MV-4-11 (cell line): ENCODE measurements at places on chromosomes 11 and 22.
A peak's percentile ranks its signal among the peaks of the same experiment; 100 is the strongest.

DNA sequence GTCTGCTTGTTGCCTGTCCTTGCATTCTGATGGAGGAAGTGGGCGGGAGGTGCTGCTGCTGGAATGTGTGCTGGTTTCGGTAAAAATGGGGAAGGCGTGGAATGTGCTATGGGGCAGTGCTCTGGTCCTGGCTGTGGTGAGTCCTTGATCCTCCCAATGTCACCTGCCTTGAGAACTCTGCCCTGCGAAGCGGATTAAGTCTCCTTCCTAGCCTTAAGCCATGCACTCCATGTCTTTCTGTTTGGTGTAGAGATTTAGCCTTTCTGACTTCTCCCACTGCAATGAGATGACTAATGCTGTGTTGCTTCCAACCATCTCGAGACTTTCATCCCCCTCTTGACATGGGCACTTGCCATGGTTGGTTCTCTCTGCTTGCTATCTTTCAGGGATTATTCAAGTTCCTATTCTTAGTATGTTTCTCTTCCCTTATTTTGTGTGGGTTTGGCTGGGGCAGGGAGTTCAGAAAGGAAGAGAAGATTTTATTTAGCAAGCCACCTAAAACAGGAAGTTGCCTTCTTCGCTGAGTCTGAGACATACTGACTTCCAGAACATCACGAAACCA is 687.9 kb downstream of the NTM start:
- peak; percentile 99 for DNase-seq

GRCh38 chr11:69207165-69207889 is 51.6 kb downstream of the SMIM38 start:
- no peak for DNase-seq

- peak; percentile 80 for DNase-seq
Observed at GRCh38 chr11:119481021-119481666, 58.2 kb upstream of the THY1 start.

DNA sequence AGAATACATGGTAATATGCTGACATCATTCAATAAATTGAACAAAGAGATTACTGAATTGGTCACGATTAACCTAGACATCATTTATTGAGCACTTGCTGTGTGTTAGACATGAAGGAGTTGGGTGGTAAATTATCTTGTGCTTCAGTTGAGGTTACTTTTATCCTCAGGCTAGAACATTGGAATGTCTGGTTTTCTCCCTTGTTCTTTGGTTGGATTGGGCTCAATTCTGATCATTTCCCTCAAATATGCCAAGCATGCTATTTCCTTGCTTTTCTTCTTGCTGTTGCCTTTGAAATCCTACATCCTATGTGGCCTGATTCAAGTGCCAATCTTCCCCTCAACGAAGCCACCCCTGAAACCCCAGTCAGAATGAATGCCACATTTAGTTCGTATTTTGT is 65.8 kb downstream of the DEUP1 start:
- no peak for DNase-seq

DNA sequence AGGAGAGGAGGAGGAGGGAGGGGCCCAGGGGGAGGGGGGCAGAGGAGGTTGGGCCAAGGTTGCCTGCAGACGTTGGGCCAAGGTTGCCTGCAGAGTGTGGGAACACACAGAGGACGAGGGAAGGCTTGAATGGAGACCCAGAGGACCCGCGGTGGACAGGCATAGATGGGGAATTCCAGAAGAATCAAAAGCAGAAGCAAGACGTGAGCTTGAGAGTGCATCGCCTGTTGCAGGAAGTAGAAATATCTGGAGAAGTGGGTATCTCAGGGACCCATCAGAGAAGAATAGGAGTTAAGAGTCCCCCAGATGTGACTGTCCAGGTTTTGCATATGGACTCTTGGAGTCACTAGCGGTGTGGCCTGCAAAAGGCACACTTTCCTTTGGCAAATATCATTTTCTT is 670.2 kb downstream of the TBC1D22A start:
- no peak for DNase-seq

- DNase-seq: no peak
Observed at GRCh38 chr11:87190071-87190470, 152.3 kb downstream of the TMEM135 start.

- DNase-seq: no peak
Observed at GRCh38 chr22:20131597-20131858, at the start of gene ZDHHC8. Gene ZDHHC8 (plus strand): TSS chr22:20131804. CDS start chr22:20131948, 144 bp downstream.

GRCh38 chr11:10838881-10839280 is 19.0 kb downstream of the ZBED5 start:
- DNase-seq: no peak

DNA sequence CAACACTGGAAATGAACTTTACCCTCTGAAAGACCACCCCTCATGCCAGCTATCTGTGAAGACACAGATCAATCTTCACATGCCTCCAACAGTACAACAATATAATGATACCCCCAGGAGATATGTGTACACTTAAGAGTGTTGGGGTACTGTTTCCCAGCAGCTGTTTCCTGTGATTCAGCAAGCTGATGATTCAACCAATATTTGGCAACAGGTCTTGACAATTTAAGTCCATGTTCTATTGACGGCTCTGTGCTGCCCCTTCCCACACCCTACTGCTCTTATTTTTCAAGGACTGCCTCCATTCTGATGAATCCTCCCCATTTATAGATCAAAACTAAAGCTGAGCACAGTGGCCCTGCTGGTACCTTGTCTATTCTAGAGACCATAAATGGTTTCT is 6.6 kb downstream of the SNX19 start:
- peak; percentile 30 for DNase-seq

GRCh38 chr22:40181323-40181722 is 3.6 kb downstream of the TNRC6B start:
- DNase-seq: no peak

DNA sequence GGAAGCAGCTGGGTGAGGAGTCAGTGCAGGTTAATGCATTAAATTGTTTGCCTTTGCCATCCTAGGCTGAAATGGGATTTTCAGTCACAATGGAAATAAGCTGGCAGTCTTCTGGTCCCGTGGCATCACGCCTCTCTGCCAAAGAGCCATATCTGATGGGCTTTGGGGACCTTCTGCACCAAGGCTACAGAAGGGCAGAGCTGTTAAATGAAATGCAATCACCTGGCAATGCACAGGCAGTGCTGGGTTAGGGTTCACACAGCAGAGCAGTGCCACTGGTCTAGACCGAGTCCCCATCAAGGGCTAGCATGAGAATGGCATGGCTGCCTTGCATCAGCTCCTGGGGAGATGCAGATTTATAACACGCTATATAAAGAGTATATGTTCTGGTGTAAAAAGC is 749.2 kb downstream of the NTM start:
- no peak for DNase-seq

- DNase-seq: no peak
Observed at GRCh38 chr11:79512706-79513469, 72.1 kb upstream of the TENM4 start.

GRCh38 chr11:95455228-95455970 is 224.4 kb upstream of the SESN3 start:
- DNase-seq: no peak

DNA sequence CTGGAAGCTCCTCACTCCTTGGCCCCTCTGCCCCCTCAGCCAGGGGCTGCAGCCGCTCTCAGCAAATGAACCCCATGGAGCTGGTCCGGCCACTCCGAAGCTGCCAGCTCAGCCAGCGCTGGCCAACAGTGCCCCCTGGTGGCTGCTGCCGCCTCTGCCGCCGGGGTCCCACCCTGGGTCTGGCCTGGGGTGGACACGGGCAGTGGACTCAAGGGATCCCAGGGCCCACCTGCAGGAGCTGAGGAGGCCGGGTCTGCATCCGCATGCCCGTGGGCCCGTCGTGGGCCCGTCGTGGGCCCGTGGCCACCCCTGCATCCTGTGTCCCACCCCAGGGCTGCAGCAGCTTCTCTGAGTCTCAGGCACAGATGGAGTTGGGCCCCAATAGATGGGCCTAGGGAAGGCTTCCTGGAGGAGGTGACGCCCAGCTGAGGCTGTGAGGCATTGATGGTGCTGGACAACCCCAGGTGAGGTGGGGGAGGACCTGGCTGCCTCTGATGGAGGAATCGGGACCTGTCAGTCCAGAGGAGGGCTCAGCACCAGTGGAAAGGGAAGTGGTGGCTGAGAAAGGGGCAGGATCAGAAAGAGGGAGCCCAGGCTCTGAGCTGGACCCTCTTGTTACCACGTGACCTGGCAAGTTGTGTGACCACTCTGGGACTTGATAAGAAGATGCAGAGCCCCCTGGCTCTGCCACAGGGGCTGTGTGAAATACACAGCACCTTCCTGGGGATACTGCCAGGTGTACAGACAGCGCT is 522.3 kb downstream of the BRD1 start:
- no peak for DNase-seq

DNA sequence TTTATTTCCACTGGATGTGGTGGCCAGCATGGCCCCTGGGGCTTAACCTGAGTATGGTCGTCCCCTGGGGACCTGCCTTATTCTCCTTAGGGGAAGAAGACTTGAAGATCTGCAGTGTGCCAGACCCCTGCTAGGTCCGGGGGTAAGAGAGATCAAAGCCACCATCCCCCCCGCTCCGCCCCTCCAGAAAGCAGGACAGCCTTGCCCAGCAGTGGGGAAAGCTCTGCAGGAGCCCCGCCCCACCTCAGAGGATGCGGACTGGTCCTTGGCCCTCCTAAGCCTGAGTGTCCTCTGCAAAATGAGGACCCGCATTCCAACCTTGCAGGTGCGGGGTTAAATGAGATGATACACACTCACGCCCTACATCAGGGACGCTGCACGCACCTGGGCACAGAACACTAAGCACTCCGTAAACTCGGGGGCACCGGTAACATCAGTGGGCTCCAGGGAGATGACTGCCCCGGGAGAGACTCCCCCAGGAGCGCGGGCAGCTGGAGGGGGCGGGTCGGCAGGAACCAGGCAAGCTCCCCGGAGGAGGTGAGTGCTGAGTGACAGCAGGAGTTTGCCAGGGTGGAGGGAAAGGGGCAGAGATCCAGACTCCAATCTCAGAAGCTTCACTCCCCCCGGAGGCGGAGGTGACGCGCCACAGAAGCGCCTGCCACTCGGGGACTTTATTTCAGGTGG is 564 bp upstream of the ANO1 start:
- DNase-seq: no peak

DNA sequence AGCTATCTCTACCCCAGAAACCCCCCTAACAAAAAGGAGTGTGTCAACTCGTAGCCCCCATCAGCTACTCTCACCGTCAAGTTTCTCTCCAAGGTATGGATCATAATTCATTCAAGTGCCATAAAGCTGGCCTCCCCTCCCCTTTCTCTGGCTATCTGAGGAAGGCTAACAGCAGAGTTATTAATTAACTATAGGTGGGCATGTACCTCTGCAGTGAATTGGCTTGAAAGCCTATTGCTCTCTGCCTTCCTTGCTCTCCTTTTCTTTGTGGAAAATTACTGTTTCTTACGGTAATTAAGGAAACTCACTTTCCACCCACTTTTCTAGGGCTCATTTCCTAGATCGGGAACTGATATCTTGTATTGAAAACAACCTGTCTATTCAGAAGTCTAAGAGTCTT is 14.1 kb downstream of the POLA2 start:
- no peak for DNase-seq

- no peak for DNase-seq
Observed at GRCh38 chr22:36391638-36392037, 3.9 kb upstream of the MYH9 start.

DNA sequence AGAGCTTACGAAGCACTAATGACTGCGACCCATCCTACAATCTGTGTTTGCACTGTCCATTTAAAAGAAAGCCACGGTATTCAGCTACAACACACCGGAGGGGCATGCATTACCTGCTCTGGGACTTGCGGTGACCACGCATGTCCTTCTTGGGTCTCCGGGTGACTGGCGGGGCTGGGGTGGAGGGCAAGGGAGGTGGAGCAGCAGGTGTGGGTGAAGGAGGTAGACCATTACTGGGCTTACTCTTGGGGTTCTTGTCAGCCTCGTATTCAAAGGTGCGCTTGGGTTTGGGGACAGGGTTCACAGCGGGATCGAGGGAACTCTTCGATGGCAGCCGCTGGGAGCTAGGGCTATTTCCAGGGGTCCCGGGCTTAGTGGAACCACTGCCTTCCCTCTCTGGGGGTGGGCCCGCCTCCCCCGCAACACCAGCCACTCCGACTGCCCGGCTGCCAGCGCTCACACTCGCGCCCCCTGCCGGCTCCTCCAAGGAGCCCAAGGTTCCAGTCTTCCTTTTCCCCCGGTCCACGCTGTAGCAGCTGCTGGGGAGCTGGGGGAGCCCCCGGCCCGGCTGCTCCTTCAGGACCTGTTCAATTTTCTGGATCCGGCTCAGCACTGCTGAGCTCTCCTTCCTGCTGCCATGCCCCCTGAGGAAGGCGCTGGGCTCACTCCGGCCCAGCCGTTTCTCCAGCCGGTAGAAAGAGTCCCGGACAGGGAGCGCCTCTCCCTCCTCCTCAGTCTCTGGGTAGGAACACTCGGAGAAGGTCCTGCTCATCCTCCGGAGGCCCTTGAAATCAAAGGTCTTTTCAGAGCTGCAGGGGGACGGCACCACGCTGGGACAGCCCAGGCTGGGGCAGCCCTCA is 47.5 kb downstream of the RPL27A start:
- DNase-seq: no peak

GRCh38 chr22:38570779-38571364 is 889 bp upstream of the DMC1 start:
- DNase-seq: peak; percentile 29

- DNase-seq: no peak
Observed at GRCh38 chr11:7115780-7116179, 27.0 kb downstream of the RBMXL2 start.

GRCh38 chr22:47693606-47694005 is 931.2 kb downstream of the TBC1D22A start:
- DNase-seq: no peak

- peak; percentile 64 for DNase-seq
Observed at GRCh38 chr11:109267293-109268095, 154.5 kb upstream of the C11orf87 start.

GRCh38 chr11:11426226-11426952 is 73.3 kb upstream of the CSNK2A3 start:
- DNase-seq: no peak

DNA sequence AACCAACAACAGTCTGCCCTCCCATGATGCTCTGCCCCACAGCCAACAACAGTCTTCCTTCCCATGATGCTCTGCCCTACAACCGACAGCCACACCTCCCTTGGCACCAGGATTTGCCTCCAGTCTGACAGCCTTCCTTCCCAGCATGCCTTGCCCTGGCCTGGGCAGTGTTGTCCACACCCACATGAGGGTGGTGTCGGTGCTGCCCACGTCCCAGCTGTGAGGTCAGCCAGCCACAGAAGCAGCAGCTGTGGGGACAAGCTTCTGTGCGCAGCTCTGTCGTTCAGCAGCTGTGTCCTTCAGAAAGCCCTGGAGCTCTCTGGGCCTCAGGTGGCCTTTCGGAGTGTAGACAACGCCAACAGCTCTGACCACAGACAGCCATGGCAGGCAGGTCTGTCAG is 1378.9 kb downstream of the BRD1 start:
- DNase-seq: peak; percentile 6
